ENCODE measurements at places on chromosomes 5 and 9. TPM values are rescaled to one million over a fixed set of nuclear protein-coding genes. Genes with fewer than 3 reads are reported as not detected.

Gene PCDHB11
- 0.77 TPM for total RNA-seq

Gene ANXA1
- total RNA-seq = 578 TPM

Gene CD274
- total RNA-seq = 5.9 TPM

Gene INSL4
- not detected for total RNA-seq

Gene PSMD5
- 31.8 TPM for total RNA-seq

Gene CDH9
- not detected for total RNA-seq

Gene SPATA31A3
- not detected for total RNA-seq

Gene SLC28A3
- under 0.01 TPM for total RNA-seq

Gene FGF18
- total RNA-seq = 8.0 TPM

Gene C9orf153
- total RNA-seq = 0.51 TPM

Gene GALT
- total RNA-seq = 27.2 TPM

Gene TYRP1
- 0.17 TPM for total RNA-seq

Gene COX7C
- total RNA-seq = 202 TPM

Gene ACOT12
- 2.0 TPM for total RNA-seq

Gene TEX10
- 30.3 TPM for total RNA-seq

Data from fibroblast of lung (primary cell).